ENCODE measurements at places on chromosomes 2 and 18.

DNA sequence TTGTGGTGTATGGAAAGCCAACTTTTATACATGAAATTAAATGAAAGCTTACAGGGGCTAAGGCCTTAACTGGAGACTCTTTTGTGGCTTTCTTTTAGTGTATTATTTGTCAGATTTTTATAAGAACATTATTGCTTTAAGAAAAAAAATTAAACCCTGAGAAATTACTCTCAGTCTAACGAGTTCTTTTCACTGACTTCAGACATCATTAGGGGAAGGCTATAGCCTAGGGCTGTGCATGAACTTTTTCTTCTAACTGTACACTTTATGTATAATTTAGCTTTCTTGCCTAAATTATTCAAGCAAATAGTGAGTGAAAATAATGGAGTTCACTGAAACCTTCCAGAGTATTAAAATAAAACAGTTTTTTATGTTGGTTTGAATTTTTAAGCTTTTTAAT, 151.1 kb upstream of the MEIS1 start:
- no peak for DNase-seq

DNA sequence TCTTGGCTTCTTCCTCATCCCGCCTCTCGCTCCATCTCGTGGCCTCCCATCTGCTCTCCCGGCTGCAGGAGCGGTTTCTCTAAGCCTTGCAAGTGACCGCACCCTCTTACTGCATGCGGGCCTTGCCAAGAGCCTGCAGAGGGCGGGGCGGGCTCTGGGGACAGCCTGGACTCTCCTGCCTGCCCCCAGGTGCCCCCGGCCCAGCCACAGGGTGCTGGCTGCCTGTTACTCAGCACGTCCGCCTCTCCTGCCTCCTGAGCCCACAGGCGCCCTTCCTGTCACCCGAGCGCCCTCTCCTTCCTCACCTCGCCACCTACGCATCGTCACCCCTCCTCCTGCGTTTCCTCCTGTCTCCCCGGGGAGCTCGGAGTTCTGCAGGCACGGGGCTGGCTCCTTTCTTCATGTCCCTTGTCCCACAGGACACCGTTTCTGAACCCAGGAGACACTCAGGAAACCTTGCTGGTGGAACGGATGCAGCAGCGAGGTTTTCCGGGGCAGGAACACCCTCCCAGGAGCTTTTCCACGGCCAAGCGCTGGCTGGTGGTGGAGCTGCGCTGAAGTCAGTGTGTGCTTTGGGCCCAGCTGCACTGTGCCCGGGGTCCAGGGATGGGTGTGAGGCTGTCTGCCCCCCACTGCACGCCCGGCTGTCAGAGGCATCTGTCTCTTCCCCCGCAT, 28.5 kb downstream of the HPCAL1 start:
- DNase-seq: no peak

DNA sequence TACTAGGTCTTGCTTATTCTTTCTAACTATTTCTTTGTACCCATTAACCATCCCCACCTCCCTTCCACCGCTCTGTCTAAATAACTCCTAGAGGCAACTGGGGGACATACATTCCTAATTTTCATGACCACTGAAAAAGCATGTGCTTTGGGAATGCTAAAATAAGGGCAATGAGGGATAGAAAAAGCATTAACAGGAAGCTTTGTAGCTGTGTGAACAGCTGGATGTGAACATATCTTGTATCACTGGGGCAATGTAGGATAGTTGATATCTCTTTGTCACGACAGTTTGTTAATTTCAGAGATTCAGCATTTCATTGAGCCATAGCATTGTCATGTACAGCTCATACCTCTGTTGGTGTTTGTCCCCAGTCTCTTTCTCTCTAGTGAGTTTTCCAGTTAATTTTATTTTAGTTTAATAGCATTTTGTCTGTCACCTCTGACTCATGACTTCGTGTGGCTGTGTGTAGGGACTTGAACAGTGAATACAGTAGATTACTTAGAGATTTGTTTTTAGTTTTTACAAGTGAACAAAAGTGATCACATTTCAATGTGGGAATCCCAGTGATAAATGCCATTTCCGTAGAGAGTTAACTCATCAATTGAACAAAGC, 230.3 kb upstream of the NRP2 start:
- no peak for DNase-seq

DNA sequence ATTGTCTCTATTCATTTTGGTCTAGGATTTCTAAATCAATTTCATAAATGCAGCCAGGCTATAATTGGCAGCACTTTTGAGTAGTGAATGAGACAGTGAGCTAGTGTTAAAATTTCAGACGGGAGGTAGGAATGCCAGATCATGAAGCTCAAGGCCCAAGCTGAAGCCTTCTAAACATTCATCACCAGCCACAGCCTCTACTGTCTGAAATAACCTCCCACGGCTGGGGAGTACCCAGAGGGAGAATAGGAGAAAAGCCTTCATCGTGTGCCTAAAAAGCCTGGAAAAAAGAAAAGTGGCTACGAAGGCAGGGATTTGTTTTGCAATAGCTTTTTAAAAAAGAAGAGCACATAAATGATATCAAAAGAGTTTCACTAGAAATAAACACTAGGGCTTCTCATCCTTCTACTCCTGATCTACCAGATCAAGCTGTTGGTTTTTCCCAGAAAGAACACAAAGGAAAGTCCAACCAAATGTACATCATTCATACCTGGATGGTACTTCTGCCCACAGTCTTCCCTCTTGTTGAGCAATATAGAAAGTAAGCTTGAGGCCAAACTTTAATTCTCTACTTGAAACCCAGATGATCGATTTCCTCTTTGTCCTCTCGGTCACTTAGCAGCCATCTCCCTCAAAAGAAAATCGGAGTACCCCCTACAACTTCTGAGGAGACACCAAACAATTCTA, 48.1 kb upstream of the SLC39A10 start:
- DNase-seq: no peak
